ENCODE measurements at places on chromosomes 2 and 18.
A peak's percentile ranks its signal among the peaks of the same experiment; 100 is the strongest.

GRCh38 chr18:36078751-36079529 is 11.6 kb upstream of the RPRD1A start:
- no peak for DNase-seq

- DNase-seq = no peak
These were observed 429.2 kb downstream of the PID1 start for GRCh38 chr2:228841877-228842276.

GRCh38 chr2:113822087-113822815 is 65.8 kb upstream of the SLC35F5 start:
- DNase-seq = no peak

DNA sequence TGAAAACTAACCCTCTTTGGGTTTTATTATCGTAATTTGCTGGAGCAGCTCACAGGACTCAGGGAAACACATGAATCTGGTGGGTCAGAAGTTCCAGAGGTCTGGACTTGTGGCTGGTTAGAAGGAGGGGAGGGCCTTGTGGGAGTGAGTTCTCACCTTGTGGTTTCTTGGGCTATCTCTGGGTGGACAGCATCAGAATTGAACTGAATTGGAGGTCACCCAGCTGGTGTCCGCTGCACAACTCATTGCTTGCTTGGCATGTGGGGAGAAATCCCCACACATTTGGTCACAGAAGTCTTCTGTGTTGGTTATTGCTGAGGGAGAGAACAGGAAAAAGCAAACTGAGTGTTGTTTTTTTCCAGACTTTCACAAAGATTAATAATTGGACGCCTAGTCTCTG is 27.5 kb downstream of the ZNF892 start:
- DNase-seq = no peak

GRCh38 chr2:25174192-25174861 is 5.9 kb upstream of the POMC start:
- no peak for DNase-seq

- DNase-seq = peak; percentile 68
These were observed 76.6 kb upstream of the MAP4K3 start for GRCh38 chr2:39513641-39514094.

- peak; percentile 23 for DNase-seq
These were observed 619 bp downstream of the GALM start for GRCh38 chr2:38666556-38666910.

DNA sequence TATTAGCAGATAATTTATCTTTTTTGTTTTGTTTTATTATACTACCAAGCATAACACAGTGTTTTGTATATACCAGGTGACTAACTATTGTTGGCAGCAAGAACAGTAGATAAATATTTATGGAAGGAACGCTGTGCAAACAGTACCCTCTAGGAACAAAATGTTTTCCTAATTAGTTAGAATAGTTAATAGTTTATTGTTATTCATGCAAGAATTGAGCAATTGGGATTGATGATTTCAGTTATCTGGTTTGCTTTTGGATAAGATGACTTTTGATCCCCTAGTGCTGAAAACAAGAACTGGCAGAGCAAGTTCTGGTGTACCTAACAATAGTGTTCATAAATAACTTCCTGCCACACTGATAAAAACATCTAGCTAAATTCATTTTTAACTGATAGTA is 323.3 kb downstream of the TGIF1 start:
- DNase-seq = no peak

DNA sequence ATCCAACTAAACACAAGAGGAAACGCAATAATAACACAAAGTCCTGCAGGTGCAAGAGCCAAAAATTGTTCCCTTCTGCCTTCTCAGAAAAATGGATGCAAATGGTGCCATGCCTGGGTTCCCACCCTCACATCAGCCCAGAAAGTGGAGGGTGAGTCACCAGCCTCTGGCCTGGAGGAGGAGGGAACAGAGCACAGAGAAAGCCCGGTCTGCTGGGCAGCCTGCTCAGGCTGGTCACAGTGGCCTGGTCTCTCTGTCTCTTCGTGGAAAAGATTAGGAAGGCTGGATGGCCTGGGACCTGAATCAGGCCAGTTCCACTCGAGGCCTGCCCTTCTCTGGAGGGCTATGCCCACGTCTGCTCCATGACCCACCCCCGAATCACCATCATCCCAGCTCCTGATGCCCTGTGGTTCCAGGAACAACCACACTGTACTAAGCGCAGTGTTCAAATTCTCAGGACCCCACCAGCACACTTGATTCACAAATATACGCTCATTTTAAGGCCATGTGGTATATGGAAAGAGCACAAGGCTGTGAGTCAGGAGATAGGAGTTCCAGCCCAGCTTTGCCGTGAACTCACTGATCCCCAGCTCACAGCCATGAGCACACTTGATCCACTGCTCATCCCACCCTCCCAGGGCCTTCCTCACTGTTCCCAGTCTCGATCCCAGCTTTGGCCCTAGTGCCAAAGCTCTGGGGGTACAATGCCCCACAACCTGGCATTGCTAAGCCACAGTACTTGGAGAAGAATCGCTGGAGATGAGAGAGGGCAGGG is 82.1 kb downstream of the ZBTB7C start:
- DNase-seq = no peak

DNA sequence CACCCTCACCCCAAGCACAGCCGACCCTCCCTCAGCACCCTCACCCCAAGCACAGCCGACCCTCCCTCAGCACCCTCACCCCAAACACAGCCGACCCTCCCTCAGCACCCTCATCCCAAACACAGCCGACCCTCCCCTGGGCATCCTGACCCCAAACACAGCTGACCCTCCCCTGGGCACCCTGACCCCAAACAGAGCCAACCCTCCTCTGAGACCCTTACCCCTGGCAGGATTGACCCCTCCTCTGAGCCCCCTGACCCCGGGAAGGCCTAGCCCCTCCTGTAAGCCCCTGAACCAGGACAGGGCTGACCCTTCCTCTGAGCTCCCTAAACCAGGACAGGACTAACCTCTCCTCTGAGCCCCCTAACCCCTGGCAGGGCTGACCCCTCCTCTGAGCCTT is 84.4 kb upstream of the RAB6C start:
- no peak for DNase-seq

DNA sequence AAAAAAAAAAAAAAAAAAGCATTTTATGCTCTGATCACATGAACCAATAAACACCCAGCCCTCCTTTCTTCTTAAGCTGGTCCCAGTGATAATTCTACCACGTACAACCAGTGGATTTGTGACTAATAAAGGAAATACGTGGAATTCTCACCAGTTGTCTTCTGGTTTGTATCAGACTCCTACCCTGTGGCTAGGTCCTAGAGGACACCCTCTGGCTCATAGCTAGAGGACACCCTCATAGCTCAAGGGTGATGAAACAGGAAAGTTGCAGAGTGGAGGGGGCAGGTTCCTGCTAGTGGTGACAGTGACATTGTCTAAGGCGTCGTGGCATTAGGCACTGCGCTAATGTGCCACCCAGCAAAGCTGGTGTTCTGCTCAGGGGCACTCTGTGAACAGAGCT is 167.8 kb downstream of the BCL11A start:
- no peak for DNase-seq

DNA sequence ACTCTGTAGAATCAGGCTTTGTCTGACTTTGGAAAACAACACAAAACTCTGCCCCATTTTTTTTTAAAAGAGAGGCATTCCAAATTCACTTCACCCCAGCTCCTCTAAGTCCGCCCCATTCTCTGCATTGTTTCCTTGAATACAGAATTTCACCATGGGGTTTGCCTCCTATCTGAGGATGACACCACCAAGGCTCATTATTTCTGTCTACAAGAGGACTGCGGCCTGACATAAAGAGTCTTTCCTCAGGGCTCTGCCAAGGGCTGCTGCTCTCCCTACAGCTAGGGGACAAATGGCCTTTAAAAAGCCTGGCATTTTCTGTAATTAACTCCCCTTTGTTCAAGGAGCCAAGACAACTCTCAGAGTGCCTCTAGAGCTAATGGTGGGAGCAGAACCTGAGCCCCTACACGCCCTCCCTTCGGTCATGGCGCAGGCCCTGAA is 4.6 kb downstream of the CHST10 start:
- DNase-seq = peak; percentile 24

DNA sequence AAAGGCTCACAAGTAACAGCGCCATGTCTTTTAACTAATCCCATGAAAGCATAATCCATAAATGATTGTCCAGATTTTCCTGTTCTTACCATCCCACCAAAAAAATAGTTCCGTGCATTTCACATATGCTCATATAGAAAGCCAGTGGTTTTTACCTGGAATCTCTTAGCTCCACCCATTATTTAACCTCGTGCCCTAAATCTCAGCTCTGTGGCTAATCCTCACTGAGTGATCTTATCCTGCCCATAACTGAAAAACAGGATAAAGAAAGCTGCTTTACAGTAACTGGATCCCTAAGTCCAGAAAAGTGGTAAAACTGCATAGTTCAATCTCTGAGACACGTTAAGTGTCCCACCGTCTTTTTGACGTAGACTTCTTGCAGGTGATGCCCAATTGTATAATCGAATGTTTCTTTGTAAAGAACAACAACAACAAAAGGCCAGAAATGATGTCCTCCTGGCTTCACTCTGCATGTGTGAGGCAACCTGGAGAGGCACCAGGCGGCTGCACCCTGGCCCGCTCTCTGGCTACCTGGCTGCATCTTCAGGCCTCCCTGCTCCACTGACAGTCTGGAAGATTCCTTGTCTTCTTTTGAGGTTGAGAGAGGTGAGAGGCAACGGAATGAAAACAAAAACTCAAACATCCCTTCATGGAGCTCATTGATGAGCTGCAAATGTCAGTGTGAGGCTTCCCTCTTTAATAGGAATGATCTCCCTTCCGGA is 38.6 kb downstream of the FEZ2 start:
- DNase-seq = no peak

GRCh38 chr2:38148501-38148900 is 72.5 kb upstream of the CYP1B1 start:
- DNase-seq = no peak

DNA sequence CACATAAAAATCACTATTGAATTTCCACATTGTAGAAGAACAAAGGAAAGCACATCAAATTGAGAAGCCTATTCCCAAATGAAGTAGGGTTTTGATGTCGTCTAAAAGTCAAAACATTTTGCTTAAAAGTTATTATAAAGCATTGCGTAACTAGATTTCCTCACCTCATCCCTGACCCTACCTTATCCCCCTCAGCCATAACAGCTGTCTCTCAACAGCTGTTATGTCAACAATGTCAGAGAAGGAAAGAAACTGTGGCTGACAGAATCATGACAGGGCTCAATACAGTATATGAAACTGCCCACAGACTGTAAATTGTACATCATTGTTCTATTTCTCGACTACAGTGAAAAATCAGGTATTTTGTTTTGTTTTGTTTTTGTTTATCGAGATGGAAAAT is 63.0 kb upstream of the ACVR1C start:
- no peak for DNase-seq

GRCh38 chr2:214261683-214262082 is 149.2 kb upstream of the VWC2L start:
- no peak for DNase-seq

DNA sequence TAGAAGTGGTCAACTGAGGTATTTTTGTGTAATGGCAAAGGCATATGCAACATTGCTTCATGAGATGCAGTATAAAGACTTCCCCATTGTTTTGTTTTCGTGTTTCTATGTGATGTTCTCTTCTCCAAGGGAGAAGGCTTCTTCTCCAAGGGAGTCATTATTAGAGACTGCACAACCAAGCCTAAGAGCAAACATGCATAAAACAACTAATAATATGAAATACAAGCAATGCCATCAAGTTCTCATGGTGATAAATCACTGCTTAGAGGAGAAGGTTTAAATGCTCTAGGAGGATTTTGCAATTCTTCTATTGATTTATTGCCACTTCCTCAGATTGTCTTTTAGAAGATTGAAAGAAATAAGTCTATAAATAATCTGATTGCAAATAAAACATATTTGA is 524.4 kb downstream of the IRS1 start:
- no peak for DNase-seq

DNA sequence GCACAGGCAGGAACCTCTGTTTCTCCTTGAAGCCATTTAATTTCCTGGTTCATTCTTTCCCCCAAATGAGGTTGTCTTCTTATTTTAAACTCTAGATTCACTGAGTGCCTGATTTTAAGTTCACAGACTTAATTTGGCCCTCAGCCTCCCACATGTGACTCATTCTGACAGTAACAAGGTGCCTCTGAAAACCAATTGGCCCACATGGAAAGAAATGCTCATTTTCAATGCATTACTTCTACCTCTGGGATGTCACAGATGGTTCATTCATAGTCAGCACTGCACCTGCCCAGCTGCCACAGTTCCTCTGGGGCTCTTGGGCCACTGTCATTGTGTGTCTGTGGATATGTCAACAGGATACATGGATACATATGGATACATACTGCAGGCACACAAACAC is 140.4 kb upstream of the CAPN13 start:
- DNase-seq = no peak

GRCh38 chr2:239661334-239662312 is 260.8 kb upstream of the HDAC4 start:
- no peak for DNase-seq

DNA sequence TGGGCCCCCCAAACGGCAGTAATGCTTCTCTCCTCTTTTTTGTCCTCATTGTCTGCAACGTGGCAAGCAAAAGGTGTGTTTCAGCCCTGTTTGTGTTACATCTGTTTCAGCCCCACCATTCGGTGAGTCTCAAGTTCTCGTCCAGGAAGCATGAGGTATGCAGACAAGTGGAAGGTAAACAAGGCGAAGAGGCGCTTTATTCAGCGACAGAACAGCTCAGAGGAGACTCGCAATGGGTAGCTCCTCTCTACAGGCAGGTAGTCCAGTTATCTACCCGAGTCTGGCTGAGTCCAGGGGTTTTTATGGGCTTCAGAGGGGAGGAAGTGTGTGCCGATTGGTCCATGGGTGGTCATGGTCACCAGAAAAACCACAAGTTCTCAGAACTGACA is 733.4 kb upstream of the CDH7 start:
- no peak for DNase-seq

GRCh38 chr18:23337599-23338444 is 115.3 kb upstream of the RIOK3 start:
- DNase-seq = no peak

- no peak for DNase-seq
These were observed 83.7 kb downstream of the SP3 start for GRCh38 chr2:173881461-173881860.

- DNase-seq = no peak
These were observed 65.9 kb downstream of the IL1R2 start for GRCh38 chr2:102057502-102058292.

GRCh38 chr2:136334967-136335366 is 217.0 kb upstream of the CXCR4 start:
- DNase-seq = no peak

GRCh38 chr2:29106256-29106655 is 9.0 kb upstream of the CLIP4 start:
- DNase-seq = no peak

DNA sequence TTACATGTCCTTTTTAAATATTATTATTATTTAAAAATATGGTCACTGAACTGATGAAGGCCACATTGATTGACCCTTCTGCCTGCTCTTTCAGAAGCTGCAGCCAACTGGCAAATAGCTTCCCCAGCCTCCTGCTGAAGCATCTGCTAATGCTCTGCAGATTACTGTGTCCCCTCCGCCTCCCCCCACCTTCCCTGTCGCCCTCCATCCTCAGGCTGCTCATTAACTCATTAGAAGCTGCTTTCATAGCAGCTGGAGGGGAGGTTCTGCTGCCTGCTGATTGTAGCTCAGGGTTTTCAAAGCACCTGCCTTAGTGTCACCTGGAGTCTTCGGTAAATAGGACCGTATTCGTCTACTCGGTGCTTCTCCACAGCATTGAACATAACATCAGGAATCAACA is 24.8 kb upstream of the LMAN1 start:
- no peak for DNase-seq

GRCh38 chr18:48396561-48396960 is 12.6 kb downstream of the ZBTB7C start:
- DNase-seq = no peak
